ENCODE measurements at places on chromosomes 13 and 19. TPM values are rescaled to one million over a fixed set of nuclear protein-coding genes. Genes with fewer than 3 reads are reported as not detected.
A peak's percentile ranks its signal among the peaks of the same experiment; 100 is the strongest.

DNA sequence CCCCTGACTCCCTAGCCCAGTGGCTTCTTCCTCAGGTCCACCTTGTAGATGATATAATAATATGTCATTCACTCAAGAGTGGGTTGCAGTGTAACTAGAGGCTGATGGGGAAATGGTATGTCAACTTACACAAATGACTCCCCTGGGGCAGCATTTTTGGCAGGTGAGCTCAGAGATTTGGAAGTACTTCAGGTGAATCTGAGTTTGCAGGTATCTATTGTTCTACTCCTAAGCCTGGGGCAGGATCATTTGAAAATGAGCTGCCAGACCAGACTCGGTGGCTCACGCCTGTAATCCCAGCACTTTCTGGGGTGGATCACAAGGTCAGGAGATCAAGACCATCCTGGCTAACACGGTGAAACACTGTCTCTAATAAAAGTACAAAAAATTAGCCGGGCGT is 11.6 kb upstream of the CNMD start:
- DNase-seq, result no peak

GRCh38 chr13:24675806-24676570 is 4.2 kb upstream of the ATP12A start:
- no peak for DNase-seq

DNA sequence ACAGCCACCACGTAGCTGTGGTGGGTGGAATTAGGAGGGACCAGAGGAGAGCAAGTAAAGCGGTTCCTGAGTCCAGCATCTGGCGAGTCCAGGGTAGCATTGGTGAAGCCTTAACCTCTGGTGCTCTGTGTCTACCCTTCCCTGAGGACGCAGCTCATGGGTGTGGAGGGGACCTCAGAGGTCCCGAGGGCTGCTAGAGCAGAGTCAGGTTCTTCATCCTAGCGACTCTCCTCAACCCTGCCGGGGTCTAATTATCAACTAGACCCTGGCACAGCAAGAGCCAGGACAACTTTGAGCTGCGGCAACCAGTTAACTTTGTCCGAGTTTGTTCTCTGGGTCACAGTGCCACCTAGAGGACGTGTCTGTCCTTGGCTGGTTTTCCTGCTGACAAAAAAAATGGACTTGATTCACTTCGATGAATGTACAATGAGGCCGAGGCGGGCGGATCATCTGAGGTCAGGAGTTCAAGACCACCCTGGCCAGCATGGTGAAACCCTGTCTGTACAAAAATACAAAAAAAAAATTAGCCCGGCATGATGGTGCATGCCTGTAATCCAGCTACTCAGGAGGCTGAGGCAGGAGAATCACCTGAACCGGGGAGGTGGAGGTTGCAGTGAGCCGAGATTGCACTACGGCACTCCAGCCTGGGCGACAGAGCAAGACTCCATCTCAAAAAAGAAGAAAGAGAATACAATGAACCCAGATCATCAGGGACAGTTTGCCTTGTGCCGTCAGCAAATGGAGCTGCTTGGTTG is 25.0 kb downstream of the TSSK6 start:
- DNase-seq, result peak; percentile 83

DNA sequence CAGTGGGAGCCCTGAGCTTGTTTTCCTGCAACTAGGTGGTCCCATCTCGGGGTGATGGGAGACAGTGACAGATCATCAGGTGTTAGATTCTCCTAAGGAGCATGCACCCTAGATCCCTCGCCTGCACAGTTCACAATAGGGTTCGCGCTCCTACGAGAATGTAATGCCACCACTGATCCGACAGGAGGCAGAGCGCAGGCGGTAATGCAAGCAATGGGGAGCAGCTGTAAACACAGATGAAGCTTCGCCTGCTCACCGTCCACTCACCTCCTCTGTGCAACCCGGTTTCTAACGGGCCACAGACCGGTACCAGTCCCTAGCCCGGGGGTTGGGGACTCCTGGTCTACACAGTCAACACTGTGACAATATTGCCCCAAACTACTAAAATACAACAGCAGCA is 38.8 kb downstream of the CARD8 start:
- DNase-seq, result no peak

DNA sequence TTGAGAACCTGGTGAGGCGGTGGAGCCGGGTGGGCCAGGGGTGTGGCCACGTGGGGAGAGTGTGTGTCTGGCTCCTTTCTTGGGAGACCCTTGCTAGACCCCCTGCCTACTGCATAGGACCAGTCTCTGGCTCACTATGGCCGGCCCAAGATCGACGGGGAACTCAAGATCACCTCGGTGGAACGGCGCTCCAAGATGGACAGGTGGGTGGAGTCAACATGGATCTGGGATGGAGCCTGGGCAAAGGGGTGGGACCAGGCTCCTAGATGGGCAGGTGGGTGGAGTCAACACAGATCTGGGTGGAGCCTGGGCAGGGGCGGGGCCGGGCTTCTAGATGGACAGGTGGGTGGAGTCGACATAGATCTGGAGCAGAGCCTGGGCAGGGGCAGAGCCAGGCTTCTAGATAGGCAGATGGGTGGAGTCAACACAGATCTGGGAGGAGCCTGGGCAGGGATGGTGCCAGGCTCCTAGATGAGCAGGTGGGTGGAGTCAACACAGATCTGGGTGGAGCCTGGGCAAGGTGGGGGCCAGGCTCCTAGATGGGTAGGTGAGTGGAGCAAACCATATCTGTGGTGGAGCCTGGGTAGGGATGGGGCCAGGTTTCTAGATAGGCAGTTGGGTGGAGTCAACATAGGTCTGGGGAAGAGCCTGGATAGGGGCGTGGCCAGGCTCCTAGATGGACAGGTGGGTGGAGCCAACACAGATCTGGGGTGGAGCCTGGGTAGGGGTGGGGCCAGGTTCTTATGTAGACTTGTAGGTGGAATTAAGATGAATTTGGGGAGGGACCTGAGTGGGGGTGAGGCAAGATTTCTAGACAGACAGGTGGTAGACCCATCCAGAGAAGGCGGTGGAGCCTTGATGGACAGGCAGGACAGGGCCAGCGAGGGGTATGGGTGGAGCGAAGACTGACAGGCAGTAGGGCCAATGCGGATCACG is 56.5 kb downstream of the VAV1 start:
- DNase-seq, result no peak

DNA sequence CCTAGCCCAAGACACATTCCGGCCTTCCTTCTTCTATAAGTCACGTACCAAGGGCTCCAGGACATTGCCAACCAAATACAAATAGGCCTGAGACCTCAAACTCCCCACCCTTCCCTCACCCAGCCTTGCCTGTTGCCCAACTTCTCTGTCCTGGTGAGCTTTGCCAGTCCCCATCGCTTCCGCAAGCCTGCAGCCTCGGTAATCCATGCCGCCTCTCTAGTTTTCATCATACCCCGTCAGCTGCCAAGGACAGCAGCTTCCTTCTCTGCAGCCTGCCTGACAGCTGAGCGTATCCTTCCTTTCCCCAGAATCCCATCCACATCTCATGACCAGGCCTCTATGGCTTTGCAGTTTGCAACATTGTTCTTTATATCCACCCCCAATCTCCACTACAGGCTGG is 36.6 kb upstream of the POMP start:
- DNase-seq, result no peak

DNA sequence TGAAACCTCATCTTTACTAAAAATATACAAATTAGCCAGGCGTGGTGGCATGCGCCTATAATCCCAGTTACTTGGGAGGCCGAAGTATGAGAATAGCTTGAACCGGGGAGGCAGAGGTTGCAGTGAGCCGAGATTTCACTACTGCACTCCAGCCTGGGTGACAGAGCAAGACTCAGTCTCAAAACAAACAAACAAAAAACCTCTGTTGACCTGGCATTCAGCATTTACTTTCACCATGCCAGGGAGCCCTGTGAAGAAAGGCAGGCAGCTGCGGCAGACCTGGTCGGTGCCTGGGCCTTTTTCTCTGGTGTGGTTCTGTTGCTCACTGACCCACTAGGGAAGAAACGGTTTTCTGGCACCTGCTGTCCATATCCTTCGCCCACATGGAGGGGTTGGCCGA is 49.8 kb downstream of the DNM2 start:
- no peak for DNase-seq

DNA sequence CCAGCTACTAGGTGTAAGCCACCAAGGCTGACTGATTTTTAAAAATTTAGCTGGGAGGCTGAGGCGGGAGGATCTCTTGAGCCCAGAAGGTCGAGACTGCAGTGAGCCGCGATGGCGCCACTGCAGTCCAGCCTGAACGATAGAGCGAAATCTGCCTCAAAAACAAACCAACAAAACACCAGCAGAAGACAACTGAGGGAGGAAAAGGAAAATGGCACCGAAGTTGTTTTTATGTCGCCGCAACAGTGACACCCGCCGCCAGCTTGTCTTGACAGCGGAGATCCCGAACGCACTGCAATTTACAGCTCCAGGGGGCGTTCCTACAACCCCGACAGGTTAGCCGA is 298 bp upstream of the FAM98C start:
- DNase-seq, result no peak

DNA sequence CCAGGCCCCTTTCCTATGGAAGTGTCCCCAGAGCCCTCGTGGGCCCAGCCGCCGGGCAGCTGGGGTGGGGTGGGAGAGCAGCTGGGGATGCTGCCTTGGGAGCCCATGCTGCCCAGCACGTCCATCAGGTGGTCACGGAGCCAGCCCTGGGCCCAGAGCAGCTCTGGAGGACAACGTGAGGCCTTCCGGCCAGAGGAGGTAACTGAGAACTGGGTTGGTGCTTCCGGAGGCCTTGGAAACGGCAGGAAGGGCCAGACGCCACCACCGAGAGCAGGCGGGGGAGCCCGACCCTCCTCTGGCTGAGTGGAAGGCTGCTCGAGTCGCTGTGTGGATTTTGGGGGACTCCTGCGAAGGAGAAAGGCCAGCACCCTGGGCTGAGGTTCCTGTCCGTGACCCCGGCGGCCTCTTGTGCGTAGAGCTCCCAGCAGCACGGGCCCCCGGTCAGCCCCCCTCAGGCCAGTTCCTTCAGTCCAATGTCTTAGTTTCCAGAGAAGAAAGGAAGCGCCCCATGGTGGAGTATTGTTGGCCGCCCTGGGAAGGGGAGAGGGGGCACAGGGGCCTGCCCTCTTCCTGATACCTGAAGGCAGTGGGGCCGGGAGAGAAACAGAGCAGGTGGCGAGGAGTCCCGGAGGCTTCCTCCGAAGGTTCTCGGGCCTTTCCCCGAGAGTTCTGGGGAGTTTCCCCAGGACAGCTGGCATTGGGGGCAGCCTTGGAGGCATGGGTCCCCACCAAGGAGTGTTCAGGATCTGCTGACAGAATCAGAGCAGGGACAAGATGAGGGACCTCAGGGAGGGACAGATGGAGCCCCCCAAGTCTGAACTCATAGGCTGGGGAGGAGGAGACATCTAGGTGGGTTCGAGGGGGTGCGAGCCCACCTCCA is 68.8 kb downstream of the MLLT1 start:
- no peak for DNase-seq

GRCh38 chr13:32624441-32624840 is 38.2 kb downstream of the PDS5B start:
- DNase-seq, result no peak

DNA sequence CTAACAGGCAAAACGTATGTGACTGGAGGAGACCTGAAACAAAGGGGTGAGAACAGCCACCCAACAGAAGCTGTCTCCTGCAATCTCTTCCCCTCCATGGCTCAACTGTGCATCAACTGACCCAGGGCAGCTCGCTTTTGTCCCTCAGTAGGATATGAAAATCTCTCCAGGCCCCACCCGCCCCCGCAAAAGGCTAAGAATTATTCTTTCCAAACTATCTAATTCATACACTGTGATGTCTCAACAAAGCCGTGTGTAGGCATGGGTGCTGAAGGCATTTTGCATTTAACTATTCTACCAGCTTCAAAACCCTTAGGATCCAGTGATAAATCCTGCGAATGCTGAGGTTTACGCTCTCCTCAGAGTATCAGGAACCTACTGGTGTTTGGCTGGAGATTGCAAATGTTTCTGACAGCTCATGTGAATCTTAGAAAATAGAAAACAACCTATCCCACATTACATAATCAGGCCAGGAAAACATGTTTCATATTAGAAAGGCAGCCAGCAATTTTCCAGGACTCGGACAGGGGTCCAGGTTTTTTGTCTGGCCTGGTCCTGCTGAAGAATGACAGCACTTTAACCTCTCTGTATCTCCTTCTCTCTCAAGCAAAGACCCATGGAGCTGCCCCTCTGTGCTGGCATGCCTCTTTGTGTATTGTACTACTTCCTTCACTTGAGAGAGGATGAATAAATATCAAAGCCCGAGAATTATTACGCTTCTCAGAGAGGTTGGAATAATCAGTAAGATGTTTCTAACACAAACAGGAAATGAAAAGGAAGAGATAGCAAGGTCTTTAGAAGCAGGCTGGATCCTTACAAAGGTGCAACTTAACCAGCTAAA is 17.3 kb downstream of the DHRS12 start:
- DNase-seq, result no peak

- no peak for DNase-seq
These were observed 52.8 kb downstream of the ZNF823 start for GRCh38 chr19:11685676-11686650.

GRCh38 chr13:106493533-106494220 is 41.8 kb downstream of the EFNB2 start:
- DNase-seq, result peak; percentile 40

GRCh38 chr13:20812890-20813289 is 39.1 kb upstream of the EEF1AKMT1 start:
- DNase-seq, result no peak

DNA sequence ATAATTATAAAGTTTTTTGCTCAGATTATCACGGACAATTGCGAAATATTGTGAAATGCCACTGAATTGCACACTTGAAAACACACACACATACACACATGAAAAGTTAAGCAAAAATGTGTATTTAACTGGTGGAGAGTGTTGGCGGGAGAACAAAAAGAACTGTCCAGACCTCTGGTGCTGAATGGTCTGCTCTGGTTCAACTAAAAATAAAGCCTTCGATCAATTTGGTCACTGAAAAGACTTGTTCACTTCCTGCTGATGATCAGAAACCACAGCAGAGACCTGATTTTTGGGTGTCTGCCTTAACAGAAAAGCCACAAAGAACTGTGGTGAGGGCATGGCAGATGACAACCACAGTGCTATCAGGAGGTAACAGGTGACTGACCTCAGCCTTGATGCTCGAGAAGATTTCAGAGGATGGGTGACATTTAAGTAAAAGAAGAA is 4.0 kb upstream of the IGFL1 start:
- no peak for DNase-seq

DNA sequence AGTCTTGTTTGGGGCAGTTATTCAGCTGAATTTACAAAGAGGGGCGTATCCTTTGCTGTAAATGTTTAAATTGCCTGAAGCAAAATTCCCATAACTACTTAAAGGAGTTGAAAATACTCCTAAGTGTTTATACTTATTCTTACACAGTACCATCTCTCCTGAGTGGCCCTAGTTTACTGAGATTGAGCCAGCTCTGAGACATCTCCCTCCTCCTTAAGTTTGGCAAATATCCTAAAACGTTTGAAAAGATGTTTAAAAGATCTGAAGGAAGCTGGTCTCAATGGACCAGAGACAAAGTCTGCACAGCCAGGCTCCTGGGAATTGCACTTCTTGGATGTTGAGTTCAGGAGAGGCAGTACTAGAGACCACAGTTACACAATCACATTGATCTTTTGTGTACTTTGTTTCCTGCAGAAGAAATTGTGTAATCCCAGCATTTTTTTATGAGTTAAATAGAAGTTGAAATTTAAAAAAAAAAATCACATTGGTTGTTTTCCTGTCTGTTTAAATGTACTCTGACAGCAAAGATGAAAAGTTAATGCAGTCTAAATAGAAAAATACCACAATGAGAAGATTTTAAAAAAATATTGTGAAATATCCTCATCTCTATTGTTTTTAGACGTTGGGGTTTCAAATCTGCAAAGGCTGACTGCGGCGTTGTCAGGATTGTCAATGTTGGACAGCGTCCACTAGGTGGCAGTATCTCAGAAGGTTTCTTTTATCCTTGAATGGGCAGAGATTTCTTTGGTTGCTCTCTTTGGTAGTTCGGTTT is 20.7 kb downstream of the TNFSF11 start:
- peak; percentile 77 for DNase-seq

The PEAK3 gene
- 2.1 TPM for total RNA-seq

The CYP4F2 gene
- total RNA-seq, result 0.31 TPM

The SOHLH2 gene
- total RNA-seq, result 0.54 TPM

The ZNF441 gene
- total RNA-seq, result 19.3 TPM

The OR7D2 gene
- total RNA-seq, result not detected
